HT1080 (cell line): ENCODE measurements at places on chromosomes 7 and 10. TPM values are rescaled to one million over a fixed set of nuclear protein-coding genes. Genes with fewer than 3 reads are reported as not detected.
A peak's percentile ranks its signal among the peaks of the same experiment; 100 is the strongest.

DNA sequence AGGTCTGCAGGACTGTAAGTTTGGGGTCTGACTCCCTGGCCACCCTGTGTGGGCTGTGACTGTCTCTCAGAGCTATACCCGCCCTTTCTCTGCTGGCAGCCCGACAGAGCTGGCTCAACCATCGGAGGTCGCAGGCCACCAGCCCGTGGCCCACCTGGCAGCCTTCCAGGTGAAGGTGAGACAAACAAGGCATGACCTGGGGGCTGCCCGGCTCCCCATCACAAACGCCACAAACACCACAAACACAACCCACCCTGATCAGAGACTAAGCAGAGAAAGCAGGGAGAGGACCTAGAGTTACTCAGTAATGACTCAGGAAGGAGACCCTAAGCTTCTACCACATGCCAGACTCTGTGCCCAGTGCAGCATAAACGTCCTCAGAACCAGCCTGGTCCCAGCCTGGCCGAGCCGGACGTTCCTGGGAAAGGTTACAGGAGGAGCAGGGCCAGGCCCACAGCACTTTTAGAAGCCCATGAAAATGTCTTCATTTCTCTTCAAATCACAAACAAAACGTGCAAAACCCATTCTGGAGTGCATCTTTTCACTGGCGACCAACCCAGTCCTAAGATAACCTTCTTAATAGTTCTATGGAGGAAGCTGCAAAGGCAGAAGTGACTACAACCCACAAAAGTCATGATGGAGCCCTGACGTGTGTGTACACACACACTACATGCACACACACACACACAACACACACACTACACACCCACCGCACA, 66.8 kb downstream of the MKI67 start:
- no peak for DNase-seq

DNA sequence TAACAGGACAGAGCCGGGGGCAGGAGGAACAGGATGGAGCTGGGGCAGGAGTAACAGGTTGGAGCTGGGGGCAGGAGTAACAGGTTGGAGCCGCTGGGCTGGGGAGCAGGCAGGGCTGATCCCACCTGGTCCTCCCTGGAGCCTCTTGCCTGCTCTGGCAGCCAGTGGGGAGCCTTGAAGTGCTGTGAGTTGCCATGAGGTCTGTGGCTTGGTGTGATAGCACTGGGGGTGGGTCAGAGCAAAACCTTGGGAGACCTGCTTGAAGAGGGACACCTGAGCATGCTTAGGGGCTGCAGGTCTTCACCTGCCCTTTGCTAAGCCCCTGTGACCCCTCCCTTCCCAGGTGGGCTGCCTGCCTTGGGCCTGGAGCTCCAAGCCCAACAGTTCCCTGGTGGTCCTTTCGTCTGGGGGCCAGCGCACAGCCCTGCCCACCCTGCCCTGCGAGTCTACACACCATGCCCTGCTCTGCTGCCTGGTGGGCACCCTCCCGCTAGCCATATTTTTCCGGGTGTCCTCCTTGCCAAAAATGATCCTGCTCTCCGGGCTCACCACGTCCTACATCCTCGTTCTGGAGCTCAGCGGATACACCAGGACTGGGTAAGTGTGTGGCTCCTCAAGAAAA, 111.6 kb downstream of the ADCY1 start:
- no peak for DNase-seq

GRCh38 chr10:2798336-2799022, 268.9 kb upstream of the PFKP start:
- no peak for DNase-seq

DNA sequence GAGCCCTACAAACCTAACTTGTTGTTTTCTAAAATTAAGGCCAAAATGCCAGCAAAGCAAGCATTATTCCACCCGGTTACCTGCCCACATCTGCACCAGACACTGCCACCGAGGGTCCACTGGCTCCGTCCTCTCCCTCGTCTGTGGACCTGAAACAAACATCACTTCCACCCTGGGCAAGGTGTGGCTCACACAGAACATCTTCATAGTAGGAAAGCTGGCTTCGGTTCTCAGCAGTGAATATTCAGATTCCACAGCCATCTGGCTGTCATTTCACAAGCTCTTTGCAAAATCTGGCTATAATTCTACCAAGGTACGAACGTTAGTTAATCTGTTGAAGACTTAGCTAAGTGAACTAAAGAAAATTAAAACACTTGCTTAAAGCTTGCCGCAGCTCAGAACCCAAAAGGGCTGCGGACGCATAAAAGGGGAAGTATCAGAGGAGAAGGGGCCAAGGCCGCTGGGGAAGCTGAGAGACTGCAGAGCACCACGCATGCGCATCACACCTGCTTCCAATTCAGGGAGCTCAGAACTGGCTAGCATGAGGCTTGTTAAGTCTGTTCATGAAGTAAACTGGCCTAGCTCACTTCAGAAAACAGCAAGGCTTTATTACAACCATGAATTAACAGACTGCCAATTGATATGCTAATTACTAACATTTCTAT, 46.1 kb downstream of the PTPRN2 start:
- no peak for DNase-seq

GRCh38 chr7:4109481-4110110, 572.5 kb upstream of the FOXK1 start:
- DNase-seq = no peak

DNA sequence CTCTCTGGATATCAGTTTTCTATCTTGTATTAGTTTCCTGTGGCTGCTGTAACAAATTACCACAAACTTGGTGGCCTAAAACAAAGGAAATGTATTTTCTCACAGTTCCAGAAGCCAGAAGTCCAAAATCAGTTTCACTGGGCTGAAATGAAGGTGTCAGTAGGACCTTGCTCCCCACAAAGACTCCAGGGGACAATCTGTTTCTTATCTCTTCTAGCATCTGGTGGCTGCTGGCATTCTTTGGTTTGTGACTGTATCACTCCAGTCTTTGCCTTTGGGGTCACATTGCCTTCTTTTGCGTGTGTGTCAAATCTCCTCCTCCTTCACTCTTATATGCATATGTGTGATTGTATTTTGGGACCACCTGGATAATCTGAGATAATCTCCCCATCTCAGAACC, 153.0 kb upstream of the PRPS1L1 start:
- DNase-seq = no peak

DNA sequence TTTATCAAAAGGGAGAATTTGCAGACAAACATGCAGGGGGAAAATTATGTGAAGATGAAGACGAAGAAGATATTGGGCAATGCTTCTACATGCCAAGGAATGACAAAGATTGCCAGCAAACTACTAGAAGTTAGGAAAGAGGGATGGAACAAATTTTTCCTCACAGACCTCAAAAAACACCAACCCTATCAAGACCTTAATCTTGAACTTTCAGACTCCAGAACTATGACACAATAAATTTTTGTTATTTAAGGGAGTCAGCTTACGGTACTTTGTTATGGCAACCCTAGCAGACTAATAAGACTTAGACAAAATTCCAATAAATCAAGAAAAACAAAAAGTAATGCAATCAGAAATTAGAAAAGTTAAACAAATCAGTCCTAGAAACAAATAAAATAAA, 280.0 kb upstream of the GNAI1 start:
- no peak for DNase-seq

- peak; percentile 66 for DNase-seq
Observed at GRCh38 chr7:137591421-137591837, 247.9 kb upstream of the PTN start.

DNA sequence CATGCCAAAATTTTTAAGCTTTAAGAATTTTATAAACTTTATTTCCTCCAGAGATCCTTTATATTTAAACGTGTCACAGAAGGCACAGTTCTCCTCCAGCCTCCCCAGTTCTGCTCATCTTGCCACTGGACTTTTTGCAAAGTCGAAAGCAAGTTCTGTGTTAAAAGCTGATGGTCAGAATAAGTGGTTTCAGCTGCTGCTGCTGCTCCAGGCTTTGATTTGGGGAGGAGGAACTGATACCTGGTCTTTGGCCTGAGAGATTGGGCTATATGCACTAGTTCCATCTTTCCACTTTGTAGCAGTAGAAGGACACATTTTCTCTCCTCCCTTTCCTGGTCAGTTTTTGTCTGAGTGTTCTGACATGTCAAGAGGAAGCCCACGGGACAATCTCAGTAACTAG, 435.9 kb upstream of the PHF14 start:
- no peak for DNase-seq

DNA sequence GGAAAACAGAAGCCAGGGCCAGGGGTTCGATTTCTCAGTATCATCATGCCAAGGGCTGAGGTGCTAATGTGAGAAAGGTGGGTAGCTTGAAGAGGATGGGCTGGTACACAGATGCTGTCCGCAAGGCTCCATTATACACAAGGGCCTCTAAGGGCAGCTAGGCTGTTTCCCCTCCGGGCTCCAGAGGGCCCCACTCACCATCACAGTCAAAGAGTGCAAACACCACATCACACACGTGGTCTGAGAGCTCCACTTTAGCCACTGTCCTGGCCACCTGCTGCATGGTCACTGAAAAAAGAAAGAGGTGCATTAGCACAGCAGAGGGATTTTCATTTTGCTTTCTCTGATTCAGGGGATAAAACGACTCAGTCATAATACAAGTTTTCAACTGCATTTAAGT, 20.9 kb upstream of the DNAJB12 start:
- DNase-seq = peak; percentile 32

GRCh38 chr10:30052062-30052461, 7.3 kb downstream of the JCAD start:
- DNase-seq = peak; percentile 78

- no peak for DNase-seq
Observed at GRCh38 chr7:54337466-54337865, 204.7 kb upstream of the VSTM2A start.

- no peak for DNase-seq
Observed at GRCh38 chr10:119396008-119396708, 146.4 kb downstream of the RGS10 start.

- peak; percentile 98 for DNase-seq
Observed at GRCh38 chr10:63711867-63712716, 190.9 kb downstream of the REEP3 start.

DNA sequence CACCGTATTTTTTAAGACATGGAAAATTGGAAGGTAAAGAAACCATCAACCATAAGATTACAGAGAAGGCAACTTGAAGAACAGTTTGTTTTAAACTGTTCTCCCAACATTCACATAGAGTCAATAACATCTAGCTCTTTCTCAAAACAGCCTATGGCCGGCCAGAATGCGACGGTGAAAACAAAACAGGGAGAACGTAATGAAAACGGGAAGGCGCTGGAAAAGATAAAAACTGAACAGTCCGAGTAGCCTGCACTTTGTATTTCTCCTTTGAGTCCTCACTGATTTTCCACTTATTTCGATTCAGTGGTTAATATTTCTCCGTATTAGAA, 637 bp downstream of the MICU1 start:
- DNase-seq = no peak

GRCh38 chr7:20299647-20300312, 30.9 kb upstream of the ITGB8 start:
- no peak for DNase-seq

DNA sequence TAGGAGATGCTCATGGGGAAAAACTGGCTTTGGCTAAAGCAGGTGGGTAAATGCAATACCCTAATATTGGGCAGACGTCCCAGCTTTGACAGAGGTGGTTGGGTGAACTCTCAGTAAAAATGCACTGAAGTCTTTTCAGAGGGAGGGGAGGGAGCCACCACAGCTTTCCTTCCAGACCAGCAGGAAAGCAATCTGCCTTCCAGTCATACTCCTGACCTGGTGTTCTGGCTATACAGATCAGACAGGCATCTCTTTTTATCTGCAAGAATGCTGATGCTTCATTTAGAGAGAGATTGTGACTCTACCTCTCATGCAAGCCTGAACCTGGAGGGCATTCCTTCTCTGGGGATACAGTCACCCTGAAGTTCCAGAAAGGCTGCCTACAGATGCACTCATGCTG, 52.6 kb upstream of the ICA1 start:
- no peak for DNase-seq

DNA sequence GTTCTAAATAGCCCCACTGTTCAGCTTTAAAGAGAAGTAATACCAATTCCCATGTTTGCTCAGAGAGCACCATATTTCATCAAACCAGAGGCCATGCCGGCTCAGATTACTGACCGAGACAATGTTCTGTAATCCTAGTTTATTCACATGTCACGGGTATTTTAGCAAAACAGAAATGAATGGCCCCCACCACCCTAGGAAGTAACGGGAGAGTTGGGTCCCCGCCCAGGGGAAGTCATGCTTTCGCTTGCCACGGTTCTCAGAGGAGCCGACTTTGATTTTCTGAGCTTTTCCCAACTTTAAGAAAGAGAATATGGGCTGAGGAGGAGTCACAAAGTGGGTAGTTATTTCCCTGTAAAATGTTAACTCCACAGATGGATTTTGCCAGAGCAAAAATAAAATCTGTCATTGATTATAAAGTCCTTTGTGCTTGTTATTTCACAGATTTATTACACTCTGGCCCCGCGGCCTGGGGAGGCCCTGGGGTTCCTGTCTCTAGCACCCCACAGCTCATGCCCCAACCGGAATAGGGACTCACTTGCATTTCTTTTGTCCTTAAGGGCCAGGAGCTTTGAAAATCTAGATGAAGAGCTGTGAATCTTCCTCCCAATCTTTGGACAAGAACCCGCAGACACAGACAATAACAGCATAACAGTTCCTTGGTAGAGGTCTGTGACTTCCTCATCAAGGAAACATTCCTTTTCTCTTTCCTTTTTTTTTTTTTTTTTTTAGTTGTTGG, 3.7 kb upstream of the GDF10 start:
- no peak for DNase-seq

GRCh38 chr10:126437635-126438406, 49.5 kb upstream of the ADAM12 start:
- no peak for DNase-seq

GRCh38 chr10:70074165-70074564, 21.5 kb downstream of the MACROH2A2 start:
- DNase-seq = no peak

GRCh38 chr7:40866601-40867000, 731.8 kb downstream of the SUGCT start:
- no peak for DNase-seq

- DNase-seq = no peak
Observed at GRCh38 chr7:117567781-117568180, 88.0 kb downstream of the CFTR start.

LRIT1 gene
- not detected in 2 replicates for total RNA-seq

RBP3 gene
- not detected in 2 replicates for total RNA-seq

NXPH1 gene
- total RNA-seq = not detected in 2 replicates

MORN4 gene
- total RNA-seq = 1.9 and 3.6 TPM in 2 replicates

ASCC1 gene
- 17.4 and 24.3 TPM in 2 replicates for total RNA-seq

NKX1-2 gene
- total RNA-seq = 0.05 TPM in 1 of 2 replicates, not detected in the other

CHST15 gene
- total RNA-seq = 10.9 and 19.2 TPM in 2 replicates

BCL7B gene
- 40.9 and 49.6 TPM in 2 replicates for total RNA-seq
